ENCODE measurements at places on chromosomes 11 and 22. TPM values are rescaled to one million over a fixed set of nuclear protein-coding genes. Genes with fewer than 3 reads are reported as not detected.

DNA sequence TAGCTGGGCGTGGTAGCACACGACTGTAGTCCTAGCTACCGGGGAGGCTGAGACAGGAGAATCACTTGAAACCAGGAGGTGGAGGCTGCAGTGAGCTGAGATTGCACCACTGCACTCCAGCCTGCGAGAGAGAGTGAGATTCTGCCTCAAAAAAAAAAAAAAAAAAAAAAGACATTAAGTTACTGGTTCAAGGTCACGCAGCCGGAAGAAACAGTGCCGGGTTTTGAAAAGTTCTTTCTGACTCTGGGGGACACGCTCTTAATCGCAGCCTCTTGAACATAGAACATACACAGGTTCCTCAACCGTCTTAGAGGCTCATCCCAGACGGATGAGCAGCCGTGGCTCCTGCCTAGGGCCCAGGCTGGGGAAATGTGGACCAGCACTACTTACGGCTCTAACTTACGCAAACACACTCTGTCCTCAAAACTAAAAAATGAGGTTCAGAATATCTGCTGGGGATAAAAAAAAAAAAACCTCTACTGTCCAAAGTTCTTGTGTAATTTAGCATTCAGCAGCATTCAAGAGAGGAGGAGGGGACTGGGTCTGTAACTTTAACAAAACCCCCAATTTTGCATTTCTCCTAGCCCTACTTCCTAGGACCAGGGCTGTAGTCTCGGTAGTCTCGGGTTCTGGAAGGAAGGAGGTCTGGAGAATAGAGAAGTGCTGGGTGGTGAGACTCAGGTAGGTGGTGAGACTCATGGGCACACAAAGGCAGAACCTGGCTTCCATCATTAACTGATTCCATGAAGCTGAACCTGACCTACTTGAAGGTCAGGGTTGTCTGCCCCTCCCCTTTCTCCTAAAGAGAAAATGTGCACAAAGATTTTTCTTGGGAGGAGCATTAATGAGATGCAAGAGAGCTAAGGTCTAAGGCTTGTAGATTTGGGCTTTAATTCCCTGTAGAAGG lies 6.0 kb downstream of the SPTBN2 start:
- DNase-seq: no peak

DNA sequence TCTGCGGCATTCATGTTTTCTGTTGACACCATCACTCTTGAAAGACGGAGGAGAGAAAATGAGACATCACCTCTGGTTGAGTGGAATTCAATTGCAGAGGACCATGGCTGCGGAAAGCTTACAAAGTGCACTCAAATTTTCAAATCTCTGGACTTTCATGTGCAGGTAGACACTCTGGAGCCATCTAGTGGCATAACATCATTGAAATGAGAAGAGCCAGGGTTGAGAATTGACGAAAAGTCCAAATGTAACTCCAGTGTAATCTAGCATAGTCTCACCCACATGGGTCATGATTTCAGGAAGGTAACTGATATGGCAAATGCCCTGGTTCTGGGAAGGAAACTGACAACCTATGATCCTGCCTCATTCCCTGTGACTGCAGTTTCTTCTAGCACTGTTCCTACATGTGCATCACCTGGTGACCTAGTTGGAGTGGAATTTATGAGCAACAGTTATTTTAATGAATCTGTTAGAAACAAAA lies 687.8 kb downstream of the KCNA4 start:
- no peak for DNase-seq

DNA sequence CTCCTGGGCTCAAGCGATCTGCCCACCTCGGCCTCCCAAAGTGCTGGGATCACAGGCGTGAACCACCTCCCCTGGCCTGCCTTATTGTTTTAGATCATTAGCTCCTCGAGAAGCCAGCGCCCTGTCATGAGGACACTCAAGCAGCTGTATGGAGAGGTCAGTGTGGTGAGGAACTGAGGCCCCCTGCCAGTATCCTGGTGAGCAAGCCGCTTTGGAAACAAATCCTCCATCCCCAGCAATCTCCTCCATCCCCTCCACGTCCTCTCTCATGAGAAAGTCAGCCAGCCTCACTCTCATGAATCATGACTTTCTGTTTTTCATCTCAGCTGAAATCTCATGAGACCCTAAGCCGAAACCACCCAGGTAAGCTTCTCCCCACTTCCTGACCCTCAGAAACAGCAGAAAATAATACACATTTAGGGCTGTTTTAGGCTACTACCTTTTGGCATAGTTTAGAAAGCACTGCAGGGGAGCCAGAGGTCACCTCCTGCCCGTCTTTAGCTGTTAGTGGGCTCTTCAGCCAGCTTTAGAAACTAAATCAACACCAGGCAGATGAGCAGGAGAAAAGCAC lies 56.0 kb downstream of the CTTN start:
- no peak for DNase-seq

The OR10G4 gene
- not detected for total RNA-seq

The SLC22A25 gene
- total RNA-seq: not detected

- DNase-seq: no peak
Observed at GRCh38 chr11:102810950-102811660, 13.1 kb upstream of the MMP1 start.

The GGTLC2 gene
- total RNA-seq: not detected

DNA sequence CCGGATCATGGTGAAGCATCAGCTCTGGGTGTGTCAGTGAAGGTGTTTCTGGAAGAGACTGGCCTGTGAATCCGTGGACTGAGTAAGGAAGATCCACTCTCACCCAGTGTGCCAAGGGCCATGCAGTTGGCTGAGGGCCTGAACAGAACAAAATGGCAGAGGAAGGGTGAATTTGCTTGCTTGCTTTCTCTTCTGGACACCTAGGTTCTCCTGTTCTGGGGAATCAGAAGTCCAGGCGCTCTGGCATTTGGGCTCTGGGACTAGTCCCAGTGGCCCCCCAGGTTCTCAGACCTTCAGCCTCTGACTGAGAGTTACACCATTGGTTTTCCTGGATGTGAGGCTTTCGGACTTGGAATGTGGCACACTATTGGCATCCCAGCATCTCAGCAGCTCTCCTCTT lies 1170.8 kb downstream of the TBC1D22A start:
- DNase-seq: no peak

DNA sequence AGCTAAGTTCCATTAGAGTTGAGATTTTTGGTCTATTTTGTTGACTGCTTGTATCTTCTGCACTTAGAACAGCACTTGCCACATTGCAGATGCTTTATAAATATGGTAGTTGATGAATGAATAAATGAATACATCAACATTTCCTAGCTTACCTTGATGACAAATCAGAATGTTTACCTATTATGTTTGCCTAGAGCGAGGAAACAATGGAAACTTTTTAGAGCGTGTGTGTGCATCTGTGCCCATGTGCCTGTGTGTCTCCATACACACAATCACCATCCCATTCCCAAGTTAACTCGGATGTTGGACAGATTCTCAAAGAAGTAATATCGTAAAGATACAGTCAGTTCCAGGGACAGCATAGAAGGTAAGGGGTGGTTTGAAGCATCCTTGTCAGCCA lies 139.1 kb downstream of the DBX1 start:
- no peak for DNase-seq

DNA sequence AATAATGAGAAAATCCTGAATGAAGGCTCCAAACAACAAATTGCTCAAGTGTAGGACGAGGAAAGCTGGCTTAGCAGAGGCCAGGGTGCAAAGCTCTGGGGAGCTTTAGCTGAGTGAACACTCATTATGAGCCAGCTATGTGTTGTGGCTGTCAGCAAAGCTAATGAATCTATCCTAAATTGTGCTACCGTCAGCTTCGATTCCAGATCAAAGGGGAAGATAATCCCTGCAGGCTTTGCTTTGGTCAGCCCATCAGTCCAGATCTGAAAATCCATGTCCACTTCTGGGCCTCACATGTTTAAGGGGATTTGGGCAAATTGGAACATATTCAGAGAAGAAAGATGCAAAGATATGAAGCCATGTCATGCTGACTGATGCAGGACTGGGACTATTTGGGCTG lies 180.9 kb upstream of the ZBED5 start:
- no peak for DNase-seq

DNA sequence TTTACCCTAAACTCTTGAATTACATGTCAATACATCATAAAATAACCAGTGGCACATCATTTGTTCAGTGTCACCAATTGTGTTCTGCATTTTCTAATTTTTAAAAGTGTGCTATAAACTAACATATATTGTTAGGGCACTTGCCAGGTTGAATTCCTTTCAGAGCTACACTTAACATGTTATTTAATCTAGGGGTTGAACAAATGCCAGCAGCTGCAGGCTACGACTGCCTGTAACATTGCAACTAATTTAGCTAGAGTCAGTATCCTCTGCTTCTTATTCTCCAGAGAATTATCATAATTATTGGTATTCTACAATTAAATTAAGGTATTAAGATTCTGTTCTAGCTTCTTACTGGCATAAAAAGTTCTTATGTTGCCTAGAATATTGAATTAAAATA lies 46.4 kb upstream of the ARHGAP42 start:
- no peak for DNase-seq

DNA sequence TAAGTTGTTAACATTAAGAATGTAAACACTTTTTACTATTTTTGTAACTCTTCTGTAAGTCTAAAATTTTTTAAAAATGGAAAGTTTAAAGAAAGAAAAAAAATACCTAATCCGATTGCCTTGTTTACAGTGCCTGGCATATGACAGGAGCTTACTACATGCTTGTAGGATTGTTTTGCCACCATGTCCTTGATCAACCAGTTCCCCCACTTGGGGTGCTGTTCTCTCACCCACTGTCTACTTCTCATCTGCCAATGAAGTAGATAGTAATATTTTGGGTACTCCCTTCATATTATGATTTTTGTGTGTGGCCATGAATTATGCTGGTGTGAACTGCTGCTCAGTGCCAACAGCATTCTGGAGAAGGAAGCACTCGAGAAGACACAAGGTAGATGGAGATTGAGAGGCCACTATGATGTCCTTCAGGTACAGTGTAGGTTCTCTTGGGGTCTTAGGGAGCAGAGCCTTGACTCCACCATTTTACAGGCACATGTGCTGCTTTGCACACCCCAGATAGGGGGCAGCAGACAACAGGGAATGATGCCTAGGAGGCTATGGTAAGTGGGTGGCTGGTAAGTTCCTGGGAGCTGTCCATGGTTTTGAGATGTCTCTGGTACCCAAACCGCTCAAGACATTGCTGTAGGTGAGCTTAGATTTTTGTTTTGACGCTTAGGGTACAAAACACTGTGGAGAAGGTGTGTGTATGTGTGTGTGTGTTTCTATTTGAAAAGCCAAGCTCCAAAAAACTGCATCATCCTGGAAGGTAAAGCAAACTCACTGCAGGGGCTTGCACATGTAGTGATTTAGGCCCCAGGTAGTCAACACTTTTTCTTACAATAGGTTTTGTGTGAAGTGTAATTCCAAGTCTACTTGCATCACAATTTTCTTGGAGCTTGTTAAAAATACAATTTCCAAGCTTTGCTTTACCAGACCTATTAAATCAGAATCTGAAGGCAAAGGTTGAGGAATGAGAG lies 494.5 kb upstream of the LARGE1 start:
- DNase-seq: no peak

All from suprapubic skin (tissue), 4 donors.